ENCODE measurements at places on chromosomes 12 and 14.

DNA sequence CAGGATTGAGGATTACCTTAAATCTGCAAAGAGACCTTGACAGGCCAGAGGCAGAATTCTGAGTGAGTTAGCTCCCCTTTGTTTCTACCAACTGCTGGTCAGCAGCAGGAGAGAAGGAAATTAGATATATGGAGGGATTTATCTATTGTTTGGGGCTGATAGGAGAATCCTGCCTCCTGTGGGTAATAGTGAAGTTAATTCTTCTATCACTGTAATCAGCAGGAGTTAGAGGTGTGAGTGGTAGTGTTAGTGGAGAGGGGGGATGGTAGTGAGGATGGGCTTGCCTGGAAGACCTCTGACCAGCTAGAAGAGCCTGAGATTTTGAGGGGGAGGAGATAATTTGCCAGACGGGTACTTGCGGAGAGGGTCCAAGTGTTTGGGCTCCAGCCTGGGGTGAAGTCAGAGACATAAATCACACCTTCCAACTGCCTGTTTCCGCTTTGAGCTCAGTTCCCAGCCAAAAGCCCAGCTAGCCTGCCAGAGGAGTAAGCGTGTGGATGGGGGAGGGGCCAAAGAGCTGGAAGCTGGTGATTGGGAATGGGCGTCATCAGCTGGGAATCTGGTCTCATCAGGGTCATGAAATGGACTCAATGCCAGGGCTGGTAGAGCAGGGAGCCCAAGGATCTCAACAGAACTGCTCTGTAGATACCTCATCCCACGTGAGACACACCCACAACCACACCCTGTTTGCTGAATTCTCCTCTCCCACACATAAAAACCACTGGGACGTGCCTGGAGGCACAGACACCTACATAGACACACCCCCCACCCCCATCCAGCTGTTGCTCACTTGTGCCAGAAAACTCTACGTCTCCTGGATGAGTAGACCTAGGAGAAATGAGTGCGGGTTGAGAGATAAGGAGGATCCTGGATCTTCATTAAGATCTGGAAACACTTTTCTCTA, 13.1 kb upstream of the ITGA5 start:
- DNase-seq, result peak; percentile 46

GRCh38 chr12:49965836-49966235, 4.2 kb downstream of the AQP5 start:
- DNase-seq, result no peak

DNA sequence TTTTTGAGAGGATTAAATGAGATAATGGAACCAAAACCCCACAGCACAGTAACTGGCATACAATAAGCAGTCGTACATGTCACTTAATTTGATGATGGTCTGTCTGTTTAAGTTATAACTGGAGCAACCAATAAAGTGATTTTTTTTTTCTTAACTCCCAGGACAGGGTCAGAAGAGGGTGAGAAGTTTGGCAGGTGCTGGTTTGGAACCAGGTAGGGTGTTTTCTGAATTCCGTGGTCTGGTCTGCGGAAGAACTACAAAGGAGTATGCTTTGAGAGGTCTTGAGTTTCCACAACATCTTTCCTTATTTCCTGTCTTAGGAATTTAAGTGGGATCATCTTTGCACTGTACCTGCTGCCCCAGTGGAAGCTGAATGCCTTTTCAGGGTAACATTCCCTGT, 111.7 kb downstream of the SLC8A3 start:
- no peak for DNase-seq

- no peak for DNase-seq
Observed at GRCh38 chr12:33330940-33331339, 108.7 kb downstream of the SYT10 start.

- DNase-seq, result peak; percentile 64
Observed at GRCh38 chr12:103742349-103742932, 98.6 kb downstream of the NT5DC3 start.

- no peak for DNase-seq
Observed at GRCh38 chr14:106843386-106843785, 1317.0 kb downstream of the TMEM121 start.

DNA sequence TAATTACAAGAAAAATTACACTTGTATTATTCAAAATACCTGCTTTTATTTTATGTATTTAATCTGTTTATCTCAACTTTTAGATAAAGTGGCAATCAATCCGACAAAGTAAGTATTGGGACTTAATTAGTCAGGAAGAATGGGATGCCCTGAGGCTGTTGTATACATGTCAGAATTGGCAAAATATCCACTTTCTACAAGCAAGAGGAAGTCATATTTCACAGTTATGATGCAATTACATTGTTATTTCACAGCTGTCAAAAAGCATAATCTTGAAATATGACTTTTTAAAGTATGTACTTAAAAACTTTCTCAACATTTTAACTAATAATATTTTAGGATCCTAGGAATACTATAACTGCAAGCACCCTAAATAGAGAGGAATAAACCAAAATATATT, 357.1 kb upstream of the MGAT4C start:
- no peak for DNase-seq

GRCh38 chr14:25132094-25132493, 82.1 kb upstream of the STXBP6 start:
- DNase-seq, result no peak

GRCh38 chr14:96205978-96206360, 1.3 kb downstream of the BDKRB2 start:
- no peak for DNase-seq

- DNase-seq, result no peak
Observed at GRCh38 chr14:39875028-39875427, 442.8 kb upstream of the FBXO33 start.

DNA sequence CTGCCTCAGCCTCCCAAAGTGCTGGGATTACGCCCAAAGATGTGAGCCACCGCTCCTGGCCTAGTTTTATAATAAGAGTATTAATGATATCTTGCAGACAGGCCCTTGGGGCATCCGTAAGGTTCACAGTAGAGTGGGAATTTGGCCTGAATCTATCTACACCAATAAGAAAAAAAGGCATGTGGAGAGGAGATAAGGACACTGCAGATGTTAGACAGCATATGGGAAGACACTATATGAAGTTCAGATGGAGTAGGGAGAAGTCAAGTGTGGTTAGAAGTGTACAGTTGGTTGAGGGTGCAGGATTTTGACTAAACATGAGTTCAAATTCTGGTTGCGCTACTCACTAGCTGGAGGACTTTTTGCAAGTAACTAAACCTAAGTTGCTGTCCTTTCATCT, 8.5 kb upstream of the TTC8 start:
- DNase-seq, result no peak

- DNase-seq, result no peak
Observed at GRCh38 chr14:103861413-103862392, 14.3 kb upstream of the PPP1R13B start.

DNA sequence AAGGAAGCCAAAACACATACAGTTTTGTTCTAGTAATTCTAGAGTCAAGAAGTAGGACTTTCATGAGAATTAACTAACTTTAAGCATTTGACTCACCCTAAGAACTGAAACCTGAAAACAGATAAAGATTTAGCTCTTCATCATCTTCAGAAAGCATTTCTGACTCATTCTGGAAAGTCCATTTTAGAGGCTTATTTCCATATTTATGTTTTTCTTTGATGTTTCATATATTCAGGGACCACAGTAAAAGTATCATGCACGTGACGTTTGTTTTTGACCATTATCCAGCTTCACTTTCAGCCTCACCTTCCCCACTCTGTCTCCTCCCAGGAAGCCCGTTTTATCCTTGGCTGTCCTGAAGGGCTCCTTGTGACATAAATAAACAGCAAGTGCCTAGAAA, 79.2 kb downstream of the MDGA2 start:
- no peak for DNase-seq

DNA sequence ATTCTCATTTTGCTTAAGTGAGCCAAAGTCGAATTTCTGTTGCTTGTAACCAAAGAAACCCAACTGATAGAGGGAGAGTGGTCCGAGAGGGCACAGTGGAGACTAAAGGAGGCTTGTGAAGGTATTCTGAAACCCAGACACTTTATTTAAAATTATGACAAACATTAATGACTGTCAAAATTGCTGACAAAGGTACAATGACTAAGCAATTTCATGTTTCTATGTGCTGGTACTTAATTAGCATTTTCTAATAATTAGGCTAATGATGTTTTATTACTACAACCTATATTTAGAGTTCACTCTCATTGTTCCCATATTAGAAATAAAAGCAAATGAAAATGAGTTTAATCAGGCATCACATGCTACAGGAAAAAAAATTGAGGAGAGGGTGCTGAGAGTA, 116.4 kb downstream of the PTGER2 start:
- no peak for DNase-seq

DNA sequence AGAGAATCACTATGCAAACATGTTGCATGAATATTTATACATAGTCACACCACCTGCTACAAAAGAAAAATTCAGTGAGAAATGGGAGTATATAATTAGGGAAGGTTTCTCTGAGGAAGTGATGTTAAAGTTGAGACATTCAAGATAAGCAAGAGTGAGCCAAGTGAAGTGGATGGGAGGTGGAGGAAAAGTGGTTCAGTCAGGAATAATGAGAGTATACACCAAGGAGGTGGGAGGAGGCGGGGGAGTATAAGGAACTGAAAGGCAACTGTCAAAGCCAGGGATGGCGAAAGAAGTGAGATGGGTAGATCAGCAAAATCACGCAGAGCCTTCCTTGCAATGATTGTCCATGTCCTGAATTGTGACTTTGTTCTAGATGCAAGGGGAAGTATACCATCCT, 33.7 kb downstream of the PRKD1 start:
- DNase-seq, result no peak

DNA sequence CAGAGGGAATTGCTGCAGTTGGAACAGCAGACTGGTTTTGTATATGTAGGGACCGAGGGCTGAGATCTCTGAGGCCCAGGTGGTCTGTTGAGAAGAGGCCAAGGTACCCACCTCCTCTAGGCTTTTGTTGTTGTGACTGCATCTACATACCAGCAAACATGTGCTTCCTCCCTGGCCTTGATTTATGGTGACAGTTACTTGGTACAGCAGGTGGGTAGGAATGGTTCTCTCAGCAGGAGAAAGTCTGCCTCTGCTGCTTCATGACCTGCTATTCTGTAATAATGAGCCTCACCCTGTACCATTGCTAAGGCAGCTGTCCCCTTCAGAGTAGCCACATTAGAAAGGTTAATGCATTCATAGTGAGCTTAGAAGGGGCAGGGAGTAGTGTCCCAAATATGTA, 196.7 kb upstream of the PELI2 start:
- DNase-seq, result no peak

GRCh38 chr12:121110211-121110940, 22.3 kb upstream of the P2RX7 start:
- peak; percentile 72 for DNase-seq

GRCh38 chr12:52634266-52635056, 16.1 kb upstream of the KRT73 start:
- peak; percentile 73 for DNase-seq

- no peak for DNase-seq
Observed at GRCh38 chr14:43475757-43476156, 1031.3 kb downstream of the FSCB start.

DNA sequence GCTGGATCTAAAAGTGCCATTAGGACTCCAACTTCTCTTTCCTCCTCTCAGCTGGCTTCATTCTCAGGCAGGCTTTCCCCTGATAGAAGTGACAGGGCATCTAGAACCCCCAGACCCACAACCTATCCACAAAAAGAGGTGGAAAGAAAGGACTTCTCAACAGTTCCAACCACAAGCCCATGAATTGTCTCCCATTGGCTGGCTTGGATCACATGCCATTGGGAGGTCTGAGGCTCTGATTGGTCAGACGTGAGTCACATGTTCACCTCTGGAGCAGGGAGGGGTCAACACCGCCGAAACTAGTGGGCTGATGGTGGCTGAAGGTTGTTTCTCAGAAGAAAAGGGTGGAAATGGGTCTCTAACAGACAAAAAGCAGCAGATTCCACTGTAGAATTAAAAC, 47.2 kb downstream of the DRAM1 start:
- DNase-seq, result no peak

DNA sequence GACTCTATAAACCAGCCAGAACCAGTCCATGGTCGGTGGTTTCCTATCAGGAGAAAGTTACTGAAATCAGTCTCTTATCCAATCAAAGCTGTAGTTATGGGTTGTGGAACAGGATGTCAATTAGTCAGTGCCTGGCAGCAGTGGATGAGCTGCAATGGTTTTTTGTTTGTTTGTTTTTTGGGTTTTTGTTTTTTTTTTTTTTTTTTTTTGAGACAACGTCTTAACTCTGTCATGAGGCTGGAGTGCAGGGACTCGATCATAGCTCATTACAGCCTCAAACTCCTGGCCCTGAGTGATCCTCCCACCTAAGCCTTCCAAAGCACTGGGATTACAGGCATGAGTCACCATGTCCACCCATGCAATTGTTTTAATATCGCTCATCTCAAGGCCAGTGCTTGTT, 113.3 kb upstream of the CAND1 start:
- no peak for DNase-seq

All from stomach (tissue), 19 donors.